ENCODE measurements at places on chromosomes 6 and 20.

GRCh38 chr6:137145421-137145820 is 28.0 kb downstream of the IL22RA2 start:
- no peak for DNase-seq

DNA sequence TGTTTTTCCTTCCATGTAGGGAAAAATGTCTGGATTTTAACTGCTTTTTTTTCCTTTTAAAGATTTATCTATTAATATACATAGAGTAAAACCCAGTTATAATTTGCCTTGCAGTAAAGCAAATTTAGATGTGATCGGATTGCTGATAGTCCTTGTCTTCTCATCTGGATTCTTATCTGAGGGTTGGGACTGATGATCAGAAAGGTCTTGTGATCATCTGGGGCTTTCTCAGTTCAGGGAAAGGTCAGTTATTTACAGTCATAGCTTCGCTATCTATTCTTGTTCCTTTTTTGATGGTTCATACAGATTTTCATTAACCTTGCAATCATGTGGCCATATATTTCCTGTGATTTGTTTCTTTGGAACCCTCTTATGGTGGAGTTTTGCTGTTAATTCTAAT is 63.8 kb upstream of the CLDN20 start:
- DNase-seq: no peak

GRCh38 chr6:143037470-143037869 is 23.2 kb upstream of the AIG1 start:
- DNase-seq: no peak

DNA sequence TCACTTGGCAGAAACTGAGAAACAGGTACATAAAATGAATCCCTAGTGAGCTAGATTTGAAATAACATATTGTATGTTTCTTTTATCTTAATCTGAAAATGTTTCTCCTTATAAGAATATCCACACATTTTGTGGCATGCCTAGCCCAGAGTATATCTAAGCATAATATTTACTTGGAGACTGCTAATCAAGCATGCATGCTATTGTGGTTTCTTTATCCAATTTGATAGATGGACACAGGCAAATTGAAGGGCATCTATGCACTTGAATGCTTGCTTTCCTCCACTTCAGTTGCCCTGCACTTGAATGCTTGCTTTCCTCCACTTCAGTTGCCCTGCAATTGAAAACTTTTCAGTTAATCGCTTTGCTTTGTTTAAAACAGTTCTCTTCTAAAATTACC is 729.8 kb downstream of the TBC1D32 start:
- DNase-seq: no peak

GRCh38 chr6:108650325-108650724 is 89.6 kb downstream of the FOXO3 start:
- no peak for DNase-seq

- DNase-seq: no peak
These were observed 64.8 kb upstream of the RCAN2 start for GRCh38 chr6:46556053-46556452.

Data from neural crest cell (in vitro differentiated cells).